Stimulated activated CD4-positive, alpha-beta T cell treated with anti-CD3 and anti-CD28 coated beads, Interleukin-1b, Interleukin-23, amount 100 ng/mL, for 1 hour (primary cell): ENCODE measurements at places on chromosomes 1 and 21.

DNA sequence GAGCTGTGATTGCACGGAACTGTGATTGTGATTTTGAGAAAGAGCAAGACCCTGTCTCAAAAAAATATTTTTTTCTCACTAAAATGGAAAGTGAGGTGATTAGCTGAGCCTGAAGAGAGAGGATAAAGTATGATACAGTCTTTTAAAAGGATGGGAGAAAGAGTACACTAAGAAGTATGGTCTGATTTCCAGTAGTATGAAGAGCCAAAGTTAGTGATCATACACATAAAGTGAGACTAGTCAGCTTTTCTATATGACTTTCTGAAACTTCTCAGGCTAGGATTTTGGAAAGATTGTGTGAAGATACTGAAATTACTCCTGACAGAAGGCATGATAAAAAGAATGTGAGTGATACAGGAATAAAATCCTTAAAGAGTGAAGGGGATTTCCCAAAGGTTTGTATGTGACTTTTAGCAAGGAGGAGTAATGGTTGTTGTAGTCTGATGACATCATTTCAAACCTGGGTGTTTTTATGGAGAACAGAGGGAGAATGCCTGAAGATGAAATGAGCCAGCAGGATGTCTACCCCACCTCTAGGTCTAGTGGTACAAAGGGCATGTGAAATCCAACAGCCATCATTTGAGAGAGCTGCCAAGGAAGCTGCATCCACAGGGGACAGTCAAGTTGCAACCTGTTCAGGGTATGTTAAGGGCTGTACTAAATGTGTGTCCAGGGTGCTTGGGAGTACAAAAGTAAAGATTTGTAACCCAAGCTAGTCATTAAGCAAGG lies 157.7 kb downstream of the PIK3R3 start:
- DNase-seq = no peak

DNA sequence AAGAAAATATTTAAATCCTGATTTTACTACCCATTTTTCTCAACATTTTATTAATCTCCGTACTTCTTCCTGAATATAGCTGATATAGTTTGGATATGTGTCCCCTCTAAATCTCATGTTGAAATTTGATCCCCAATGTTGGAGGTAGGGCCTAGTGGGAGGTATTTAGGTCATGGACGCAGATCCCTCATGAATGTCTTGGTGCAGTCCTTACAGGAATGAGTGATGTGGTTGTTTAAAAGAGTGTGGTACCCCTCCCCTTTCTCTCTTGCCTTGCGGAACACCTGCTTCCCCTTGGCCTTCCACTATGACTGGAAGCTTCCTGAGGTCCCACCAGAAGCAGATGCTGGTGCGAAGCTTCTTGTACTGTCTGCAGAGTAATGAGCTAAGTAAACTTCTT lies 17.5 kb downstream of the RNF115 start:
- no peak for DNase-seq

GRCh38 chr21:17818186-17819113 lies 706 bp downstream of the C21orf91 start:
- no peak for DNase-seq

GRCh38 chr1:230109895-230110667 lies 43.0 kb downstream of the GALNT2 start:
- DNase-seq = peak; percentile 6

DNA sequence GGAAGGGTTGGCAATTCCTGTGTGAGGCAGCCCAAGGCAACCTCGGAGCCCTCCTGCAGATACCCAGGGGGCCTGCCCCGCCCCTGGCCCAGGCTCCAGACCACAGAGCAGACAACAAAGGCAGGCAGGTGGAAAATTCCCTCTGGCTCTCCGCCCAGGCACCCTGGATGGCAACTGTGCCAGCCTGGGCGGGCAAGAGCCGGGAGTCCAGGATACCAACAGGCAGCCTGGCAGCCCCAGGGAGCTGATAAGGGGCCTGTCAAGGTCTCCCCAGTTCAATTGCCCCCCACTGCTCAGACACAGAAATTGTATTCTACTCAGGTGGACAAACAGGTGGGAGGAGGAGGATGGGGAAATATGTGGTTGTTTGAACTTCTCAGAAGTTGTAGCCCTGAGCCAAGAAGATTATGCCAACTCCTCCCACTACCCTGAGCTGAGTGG lies 15.4 kb upstream of the GPR37L1 start:
- no peak for DNase-seq

GRCh38 chr21:18725653-18726052 lies 322.1 kb upstream of the TMPRSS15 start:
- no peak for DNase-seq

DNA sequence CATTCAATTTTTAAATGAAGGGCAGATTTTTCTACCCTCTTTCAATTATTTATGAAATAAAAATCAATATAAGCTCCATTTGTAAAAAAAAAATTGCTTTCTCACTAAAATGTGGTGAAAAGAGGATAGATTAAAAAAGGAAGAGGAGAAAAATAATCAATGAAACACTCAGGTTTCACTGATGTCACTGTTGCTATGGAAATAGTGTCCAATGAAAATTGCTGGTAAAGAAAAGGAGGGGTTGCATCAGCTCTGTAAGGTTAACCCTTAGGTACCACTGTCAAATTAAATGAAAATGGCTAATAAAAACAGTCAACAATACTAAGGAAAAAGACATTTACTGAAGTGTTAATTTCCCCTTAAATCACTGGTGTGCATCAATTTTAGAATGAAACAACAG lies 91.6 kb upstream of the TTC39A start:
- DNase-seq = no peak

- DNase-seq = no peak
Measured at GRCh38 chr1:47901001-47901575, 96.1 kb downstream of the TRABD2B start.

DNA sequence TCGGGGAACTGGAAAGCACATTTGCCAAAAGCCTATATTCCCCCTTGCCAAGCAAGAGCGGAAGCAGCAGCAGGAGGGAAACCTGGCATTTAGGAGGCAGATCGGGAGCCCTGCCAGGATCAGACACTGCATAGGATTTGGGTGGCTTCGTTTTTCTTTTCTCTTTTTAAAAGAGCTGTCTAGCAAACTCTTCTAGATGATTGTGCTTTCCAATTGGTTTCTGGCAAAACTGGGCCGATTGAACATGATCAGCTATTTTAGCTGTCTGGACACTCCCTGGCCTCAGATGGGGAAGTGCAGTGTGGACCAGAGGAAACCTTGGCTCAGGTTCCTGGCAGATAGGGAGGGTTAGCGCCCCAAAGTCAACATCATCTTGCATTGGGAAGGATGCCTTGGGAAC lies 414.0 kb upstream of the KAZN start:
- no peak for DNase-seq

GRCh38 chr1:247182994-247183393 lies 11.2 kb upstream of the ZNF124 start:
- DNase-seq = no peak

DNA sequence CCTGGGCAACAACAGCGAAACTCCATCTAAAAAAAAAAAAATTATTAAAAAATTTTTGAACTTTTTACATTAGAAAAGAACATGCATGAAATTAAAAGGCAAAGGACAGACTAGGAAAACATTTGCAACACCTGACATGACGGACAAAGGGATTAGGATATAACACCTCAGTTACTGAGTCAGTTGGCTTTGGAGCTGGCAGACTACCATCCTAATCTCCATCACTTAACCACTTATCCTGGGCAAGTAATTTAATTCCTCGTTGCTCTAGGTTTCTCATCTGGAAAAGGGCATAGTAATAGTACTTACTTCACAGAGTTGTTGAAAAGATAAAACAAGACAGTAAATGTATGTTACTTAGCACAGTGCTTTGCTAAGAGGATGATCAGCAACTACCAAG lies 11.9 kb downstream of the HECTD3 start:
- no peak for DNase-seq

DNA sequence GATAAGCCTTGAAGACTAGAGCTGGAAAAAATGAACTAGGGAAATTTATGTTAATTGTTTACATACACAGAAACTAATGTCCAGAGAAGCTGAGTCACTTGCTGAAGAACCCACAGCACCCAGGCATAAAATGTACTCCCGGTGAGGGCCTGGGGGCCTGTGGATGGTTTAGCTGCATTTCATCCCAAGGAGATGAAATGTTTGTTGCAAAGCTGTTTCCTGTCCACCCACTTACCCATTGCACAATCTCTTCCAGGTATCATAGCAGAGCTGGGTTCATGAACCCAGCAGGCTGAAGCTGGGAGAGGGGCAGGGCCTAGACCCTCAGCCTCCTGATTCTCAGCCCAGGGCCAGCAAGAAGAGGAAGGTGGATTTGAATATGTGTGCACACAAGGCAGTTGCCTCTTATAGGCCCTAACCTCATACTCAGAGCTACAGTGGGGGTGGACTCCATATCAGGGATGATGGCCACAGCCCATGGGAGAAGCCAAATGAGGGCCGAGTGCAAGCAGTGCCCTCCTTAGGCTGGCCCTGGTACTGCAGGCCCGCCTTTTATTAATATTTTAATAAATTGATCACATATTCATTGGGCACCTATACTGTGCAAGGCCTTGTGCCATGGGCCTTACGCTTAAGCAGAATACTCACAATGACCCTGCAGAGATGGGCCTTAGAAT lies 110.8 kb downstream of the LACTBL1 start:
- DNase-seq = no peak

DNA sequence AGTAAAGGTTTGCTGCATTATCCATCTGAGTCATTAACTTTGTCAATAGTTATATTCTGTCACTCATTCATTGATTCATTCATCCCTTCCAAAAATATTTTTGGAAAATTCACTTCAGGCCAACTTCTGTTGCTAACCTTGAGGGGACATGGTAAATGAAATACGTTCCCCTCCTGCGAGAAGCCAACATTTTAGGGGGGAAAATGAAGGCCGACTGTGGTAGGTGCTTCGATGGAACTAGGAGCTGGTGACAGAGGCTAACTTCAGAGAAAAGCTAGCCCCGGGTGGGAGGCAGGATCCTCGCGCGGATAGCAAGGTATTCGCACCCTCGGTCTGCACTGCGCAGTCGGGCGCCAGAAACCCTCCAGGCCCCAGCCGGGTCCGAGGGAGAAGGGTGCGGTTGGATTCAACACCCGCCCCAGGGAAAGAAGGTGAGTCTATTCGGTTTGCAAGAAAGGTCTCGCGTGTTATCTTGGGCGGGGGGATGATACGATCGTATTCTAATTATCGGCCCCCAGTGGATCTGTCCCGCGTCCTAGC lies 646 bp upstream of the RRP15 start:
- DNase-seq = no peak

DNA sequence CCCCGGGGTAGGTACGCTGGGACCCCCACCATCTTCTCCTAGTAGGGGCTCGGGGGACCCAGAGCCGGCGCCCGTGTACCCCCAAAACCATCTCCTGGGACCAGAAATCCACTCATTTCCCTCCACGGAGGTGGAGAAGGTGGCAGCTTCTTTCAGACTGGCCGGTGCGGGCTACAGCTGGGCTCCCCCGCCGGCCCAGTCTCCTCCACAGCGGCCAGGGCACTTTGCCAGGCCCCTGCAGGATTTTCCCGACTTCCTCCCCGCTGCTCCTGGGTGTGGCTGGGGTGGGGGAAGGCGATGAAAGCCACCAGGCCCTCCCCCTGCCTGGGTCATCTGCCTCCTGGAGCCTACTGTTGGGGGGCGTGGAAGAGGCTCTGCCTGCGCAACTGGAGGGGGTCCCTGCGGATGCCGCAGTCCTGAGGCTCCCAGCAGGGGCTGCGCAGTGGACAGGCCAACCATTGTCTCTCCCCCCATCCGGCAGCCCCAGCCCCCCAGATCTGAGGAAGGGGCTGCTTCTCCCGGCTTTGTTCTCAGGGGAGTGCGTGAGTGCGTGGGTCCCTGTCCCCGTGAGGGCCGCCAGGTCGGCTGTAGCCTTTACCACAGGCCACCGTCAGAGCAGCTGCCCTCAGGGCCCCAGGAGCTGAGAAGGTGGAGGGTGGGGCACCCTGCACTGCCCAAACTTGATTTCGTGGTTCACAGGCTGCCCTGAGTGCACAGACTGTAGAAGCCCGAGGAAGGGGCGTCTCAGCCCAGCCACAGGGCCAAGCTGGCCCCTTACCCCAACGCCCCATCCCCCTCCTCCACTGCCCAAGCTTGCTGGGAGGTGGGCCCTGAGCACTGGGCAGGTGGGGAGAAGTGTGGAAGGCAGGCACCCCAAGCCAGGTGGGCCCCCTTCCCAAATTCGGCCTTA lies 1.3 kb downstream of the AGRN start:
- DNase-seq = no peak

DNA sequence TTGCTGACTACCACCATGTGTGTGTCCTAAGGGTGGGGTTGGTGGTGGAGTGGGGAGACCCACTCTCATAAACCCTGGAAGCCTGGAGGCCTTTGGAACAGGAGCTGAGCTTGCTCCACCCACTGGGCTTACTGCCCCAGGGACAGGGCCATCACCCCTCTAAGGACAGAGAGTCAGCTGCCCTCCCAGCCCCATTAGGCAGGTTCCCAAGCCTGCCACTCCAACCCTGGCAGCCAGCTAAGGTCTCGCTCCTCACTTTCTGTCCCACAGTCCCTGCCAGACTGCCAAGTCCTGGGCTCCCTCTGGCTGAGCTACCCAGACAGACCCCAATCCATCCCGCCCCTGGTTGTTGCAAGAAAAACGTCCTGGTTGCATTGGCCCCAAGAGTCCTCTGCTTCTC lies 3.8 kb downstream of the NT5C1A start:
- DNase-seq = no peak

GRCh38 chr1:243848858-243849420 lies 1.1 kb downstream of the AKT3 start:
- DNase-seq = peak; percentile 20

- DNase-seq = no peak
Measured at GRCh38 chr1:197438010-197438790, 170.1 kb downstream of the CRB1 start.

- DNase-seq = no peak
Measured at GRCh38 chr1:158045639-158046038, 52.2 kb downstream of the KIRREL1 start.

DNA sequence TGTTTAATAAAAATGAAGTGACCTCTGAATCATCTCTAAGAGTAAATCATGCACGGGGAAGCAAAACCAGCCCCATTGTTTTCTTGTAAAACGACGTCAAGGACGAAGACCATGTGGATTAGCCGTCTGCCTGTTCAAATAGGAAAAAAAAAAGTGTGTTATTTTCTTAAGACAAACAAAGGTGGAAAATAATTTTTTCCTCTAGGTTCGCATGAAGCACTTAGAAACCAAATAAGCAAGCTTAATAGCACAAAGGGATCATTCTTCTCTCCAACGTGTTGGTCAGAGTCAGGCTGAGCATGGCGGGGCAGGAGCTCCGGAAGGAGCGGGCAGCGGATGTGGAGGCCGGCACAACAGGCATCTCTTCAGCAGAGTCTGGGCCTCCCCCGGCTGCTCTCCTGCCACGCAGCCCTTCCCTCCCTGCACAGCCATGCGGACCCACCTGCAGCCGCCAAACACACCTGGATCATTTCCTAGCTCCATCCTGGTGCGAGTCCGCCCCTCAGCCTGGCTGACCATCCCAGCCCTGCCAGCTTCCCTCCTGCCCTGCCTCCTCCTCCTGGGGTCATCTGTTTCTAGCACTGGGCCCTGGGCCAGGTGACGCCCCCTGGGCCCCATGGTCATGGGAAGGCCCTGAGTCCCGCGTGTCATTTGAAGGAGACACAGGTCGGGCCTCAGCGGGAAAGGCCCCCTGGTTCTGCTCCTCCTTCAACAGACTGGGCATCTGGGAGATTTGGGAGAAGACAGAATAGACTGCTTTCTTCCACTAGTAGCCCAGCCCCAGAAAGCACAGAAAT lies 40.2 kb downstream of the MX1 start:
- DNase-seq = no peak
